ENCODE measurements at places on chromosomes 4 and X. TPM values are rescaled to one million over a fixed set of nuclear protein-coding genes. Genes with fewer than 3 reads are reported as not detected.

SMR3A gene
- not detected for total RNA-seq

PCDH11X gene
- not detected for total RNA-seq

AMELX gene
- total RNA-seq: not detected

SNCA gene
- total RNA-seq: 94.4 TPM

ZMYM3 gene
- 32.7 TPM for total RNA-seq

MAGEA2B gene
- not detected for total RNA-seq

SPANXA2 gene
- total RNA-seq: not detected

RRH gene
- not detected for total RNA-seq

ZNF185 gene
- 0.65 TPM for total RNA-seq

KLHL4 gene
- total RNA-seq: 44.6 TPM
